Hematopoietic multipotent progenitor cell treated with erythropoietin and hydrocortisone succinate and interleukin-3 and kit ligand, for 4 days (in vitro differentiated cells): ENCODE measurements at places on chromosomes 2 and 18.
A peak's percentile ranks its signal among the peaks of the same experiment; 100 is the strongest.

DNA sequence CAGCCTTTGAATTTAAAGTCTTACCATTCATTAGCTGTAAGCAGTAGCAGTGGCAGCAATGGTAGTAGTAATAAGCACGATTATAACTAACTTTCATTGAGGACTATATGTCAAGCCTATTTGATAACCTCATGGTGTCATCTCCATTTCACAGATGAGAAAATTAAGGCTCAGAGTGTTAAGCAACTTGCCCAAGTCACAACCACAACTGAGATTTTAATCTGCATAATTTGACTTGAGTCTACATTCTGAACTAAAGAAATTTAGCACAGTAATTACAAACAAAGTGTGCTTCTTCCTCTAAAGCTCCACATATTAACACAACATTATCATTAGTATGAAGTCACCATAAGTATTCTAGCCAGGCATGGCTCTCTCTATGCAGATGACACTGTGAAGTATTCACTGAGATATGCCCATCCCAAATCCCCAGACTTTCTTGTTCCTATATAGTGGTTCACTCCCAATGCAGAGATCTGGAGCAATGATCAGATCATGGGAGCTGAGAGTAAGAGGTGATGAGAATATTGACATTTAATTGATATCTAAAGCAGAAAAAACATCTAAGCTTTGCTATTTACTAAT, 120.2 kb downstream of the ATAD2B start:
- DNase-seq: no peak

GRCh38 chr2:24875272-24875671, 44.8 kb downstream of the ADCY3 start:
- no peak for DNase-seq

GRCh38 chr2:85245891-85246290, 81.9 kb downstream of the TGOLN2 start:
- no peak for DNase-seq

- no peak for DNase-seq
Measured at GRCh38 chr18:79518028-79518682, 122.4 kb downstream of the NFATC1 start.

DNA sequence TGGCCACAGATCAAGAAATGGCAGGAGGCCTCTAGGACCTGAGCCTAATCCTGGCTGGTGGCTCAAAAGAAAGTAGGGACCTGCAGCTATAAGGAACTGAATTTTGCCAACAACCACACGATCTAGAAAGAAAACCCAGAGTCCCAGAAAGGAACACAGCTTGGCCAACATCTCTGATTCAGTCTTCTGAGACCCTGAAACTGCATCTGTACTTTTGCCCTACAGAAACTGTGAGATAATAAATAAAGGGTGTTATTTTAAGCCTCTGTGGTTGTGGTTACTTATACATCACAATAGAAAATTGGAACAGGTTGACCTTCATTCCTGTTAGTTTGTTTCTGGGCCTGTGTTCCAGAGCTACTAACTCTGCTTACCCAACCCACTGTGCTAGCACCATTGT, 356.8 kb upstream of the ST6GAL2 start:
- DNase-seq: no peak

GRCh38 chr18:34639687-34640086, 70.4 kb upstream of the DTNA start:
- no peak for DNase-seq

- peak; percentile 80 for DNase-seq
Measured at GRCh38 chr2:195318440-195319111, 338.4 kb upstream of the SLC39A10 start.

GRCh38 chr2:85988914-85989270, 100.1 kb upstream of the ST3GAL5 start:
- no peak for DNase-seq

GRCh38 chr18:76212960-76213359, 282.1 kb downstream of the ZNF516 start:
- peak; percentile 31 for DNase-seq

GRCh38 chr18:68721681-68722583, 7.0 kb upstream of the TMX3 start:
- DNase-seq: peak; percentile 46

DNA sequence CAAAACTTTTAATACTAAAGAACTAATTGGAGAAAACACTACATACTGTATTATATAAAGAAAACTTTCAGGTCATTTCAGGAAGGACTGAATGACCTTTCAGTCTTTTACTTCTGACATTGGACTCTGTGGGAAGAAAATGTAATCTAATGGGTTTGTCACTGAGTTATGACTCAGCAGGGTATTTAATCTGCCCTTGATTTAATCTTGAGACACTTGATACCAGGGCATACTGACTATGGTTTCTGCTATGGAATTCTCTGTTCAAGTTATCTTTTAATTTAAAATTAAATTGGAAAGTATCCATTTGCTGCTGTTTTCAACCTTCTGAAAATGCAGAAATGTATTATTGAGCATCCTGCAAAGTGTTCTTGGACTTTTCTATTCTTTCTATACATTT, 354.2 kb upstream of the GALNT5 start:
- DNase-seq: no peak

GRCh38 chr2:200376513-200377354, 70.2 kb downstream of the SPATS2L start:
- peak; percentile 74 for DNase-seq

DNA sequence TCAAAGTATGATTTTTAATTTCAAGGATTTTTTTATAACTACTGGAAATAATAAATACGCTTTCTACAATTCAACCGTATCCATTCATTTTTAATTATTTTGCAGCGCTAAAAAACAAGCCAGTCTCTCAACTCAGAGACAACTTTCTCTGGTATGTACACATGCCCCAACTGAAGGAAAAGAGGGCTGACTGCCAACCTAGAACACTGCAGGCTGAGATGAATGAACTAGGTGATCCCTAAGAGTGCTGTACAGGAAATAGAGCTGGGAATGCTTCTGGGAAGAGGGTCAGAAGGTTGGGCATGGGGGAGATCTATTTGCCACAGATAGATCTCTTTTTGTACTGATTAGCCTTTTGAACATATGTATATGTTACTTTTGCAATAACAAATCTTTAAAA, 460.1 kb downstream of the NR4A2 start:
- no peak for DNase-seq

GRCh38 chr2:37856101-37856751, 68.9 kb upstream of the RMDN2 start:
- peak; percentile 76 for DNase-seq

GRCh38 chr18:13137670-13138419, 80.7 kb upstream of the LDLRAD4 start:
- DNase-seq: peak; percentile 96

GRCh38 chr2:68646303-68646702, 2.9 kb downstream of the PROKR1 start:
- DNase-seq: peak; percentile 65

DNA sequence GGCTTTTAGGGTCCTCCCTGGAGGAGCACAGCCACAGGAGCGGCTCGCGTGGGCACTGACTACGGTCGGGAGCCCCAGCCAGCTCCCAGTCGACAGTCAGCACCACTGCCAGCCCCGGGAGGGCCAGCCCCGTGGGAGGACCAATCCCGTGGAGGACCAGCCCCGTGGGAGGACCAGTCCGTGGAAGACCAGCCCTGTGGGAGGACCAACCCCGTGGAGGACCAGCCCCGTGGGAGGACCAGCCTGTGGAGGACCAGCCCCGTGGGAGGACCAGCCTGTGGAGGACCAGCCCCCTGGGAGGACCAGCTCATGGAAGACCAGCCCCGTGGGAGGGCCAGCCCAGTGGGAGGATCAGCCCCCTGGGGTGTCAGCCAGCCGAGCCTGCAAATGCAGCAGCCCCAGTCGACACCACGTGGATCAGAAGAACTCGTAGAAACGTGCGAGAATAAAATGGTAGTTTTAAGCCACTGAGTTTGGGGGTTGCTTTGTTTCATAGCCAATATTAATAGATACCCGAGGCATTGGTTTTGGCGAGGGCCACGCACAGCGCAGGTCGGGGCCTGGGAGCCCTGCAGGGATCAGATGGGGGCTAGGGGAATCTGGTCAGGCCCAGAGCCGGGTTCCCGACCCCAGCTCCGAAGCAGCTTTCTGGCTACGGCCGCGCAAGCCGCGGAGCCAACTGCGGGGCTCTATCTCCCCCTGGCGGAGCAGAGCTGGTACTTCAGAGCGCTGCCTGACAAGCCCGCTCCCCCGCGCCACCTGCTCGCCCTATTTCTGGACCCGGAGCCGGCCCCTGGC, 73.0 kb downstream of the TEX51 start:
- DNase-seq: peak; percentile 85

DNA sequence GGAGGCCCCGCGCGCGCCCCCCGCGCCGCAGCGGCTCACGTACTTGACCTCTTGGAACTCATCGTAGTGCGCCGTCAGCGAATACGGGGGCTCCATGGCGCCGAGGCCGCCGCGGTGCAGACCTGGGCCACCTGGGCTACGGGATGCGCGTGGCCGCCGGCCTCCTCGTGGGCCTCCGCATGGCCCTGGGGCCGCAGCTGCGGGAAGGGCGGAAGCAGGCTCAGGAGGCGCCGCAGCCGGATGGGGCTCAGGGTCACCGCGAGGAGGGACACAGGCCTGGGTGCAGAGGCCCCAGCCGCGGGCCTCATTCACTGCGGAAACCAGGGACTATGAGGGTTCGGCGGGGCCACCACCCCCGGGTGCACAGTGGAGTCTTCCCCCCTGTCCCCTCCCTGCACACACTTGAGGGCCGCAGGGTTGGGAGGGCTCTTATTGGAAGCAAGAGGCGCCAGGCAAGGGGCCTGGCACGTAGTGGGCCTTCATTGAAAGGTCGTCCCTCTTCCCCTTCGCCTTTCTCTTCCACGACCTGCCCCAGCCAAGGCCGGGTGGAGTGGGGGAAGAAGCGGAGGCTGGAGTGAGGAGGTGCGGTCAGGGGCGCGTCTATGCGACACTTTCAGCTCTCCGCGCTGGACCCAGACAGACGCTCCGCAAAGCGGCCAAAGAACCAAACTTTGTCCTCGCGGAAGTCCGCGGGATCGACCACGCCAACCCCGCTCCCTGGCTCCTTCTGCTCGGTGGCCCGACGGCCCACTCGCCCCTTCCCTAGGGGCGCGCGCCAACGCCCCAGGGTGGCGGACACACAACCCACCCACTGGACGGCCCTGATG, 863 bp downstream of the ECEL1 start:
- DNase-seq: no peak

GRCh38 chr2:138658187-138658894, 121.8 kb downstream of the NXPH2 start:
- no peak for DNase-seq

- DNase-seq: peak; percentile 75
Measured at GRCh38 chr18:31977270-31977872, 34.4 kb upstream of the TRAPPC8 start.

- DNase-seq: no peak
Measured at GRCh38 chr2:200829258-200829655, 17.5 kb downstream of the BZW1 start.

DNA sequence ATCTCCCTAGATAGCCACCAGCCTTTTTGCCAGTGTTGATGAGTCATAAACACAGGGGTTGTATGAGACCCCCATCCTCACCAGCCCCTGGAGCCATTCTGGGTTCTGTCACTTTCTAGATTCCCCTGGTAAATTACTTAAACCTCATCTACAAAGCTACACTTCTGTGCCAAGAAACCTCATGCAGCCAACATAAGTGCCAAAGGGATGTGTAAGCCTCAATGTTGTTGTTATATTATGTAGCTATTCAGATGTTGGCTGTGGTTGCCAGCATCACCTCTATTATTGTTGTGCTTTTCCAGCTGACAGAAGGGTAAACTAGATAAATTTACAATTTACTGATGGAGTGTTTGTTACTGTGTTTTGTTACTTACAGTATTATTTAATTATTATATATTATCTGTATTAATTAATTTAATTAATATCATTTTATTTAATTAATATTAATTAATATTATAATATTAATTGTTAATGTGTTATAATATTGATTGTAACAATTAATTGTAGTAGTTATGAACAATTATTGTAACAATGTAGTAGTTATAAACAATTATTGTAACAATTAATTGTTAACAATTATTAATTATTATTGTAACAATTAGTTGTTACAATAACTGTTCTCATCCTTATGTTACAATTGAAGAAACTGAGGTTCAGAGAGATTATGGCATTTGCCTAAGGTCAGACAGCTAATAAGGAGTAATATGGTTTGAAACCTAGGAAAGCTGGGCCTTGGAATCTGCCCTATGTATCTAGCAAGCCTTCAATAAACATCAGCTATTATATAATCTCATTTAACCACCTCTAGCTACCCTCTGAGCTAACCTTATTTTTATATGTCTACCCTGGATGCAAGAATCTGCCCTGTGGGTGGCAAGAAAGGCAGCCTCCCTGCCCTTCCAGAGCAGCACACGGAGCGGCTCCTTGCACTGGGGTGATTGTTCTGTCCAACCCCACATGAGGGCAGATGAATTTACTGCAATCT, 36.1 kb downstream of the PSTPIP2 start:
- no peak for DNase-seq

DNA sequence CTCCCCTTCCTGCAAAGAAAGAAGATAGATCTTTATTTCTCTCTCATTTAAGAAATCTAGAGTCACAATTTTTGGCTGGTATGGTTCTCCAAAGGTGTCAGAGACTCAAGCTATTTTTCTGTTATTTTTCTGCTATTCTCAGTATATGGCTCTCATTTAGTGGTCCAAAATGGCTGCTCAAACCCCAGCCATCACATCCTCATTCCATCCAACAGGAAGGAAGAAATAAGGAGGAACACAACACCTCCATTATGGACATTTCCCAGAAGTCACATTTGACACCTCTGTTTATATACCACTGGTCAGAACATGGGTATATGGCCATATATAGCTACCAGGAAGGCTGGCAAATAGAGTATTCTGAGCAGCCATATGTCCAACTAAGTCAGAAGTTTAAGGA, 7.4 kb upstream of the DDX1 start:
- DNase-seq: no peak

- no peak for DNase-seq
Measured at GRCh38 chr2:71631411-71631931, 178.1 kb downstream of the DYSF start.
